ENCODE measurements at places on chromosomes 1 and 21. TPM values are rescaled to one million over a fixed set of nuclear protein-coding genes. Genes with fewer than 3 reads are reported as not detected.

DNA sequence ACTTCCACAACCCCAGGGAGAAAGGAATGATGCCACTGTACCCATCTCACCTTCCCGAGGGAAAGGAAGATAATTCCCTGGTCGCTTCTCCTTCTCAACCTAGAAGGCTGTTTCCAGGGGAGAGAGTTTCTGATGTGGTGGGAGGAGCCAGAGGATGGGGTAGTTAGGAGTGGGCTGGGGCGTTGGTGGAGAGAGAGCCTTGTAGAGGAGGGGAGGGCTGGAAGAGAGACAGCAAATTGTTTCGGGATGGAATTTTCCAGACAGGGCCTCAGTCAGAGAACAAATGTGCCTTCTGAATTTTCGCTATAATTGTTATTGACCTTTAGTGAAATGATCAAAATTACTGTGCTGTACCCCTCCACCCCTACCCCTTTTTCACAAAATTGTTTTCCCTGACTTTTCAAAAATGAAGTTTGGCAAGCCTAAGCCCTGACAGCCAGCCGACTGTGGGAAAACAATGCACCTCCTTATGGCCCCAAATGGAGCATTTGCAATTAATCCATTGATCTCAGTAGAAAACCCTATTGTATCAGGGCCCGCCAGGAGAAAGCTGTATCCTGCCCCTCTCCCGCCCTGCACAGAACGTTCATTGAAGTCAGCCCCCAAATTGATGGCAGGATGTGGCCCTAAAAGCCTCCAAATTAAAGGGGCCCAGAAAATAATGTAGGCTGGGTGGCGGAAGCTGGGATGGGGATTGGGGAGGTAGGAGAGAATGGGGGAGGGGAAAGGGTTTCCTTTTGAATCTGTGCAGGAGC lies 69.1 kb upstream of the JUN start:
- H3K4me1 ChIP-seq = peaks cover 31% of the 10 kb centered on the region
- no peak for DNase-seq
- no peak overlapping the region for H3K4me3 ChIP-seq
- no peak overlapping the region for H3K27ac ChIP-seq

DNA sequence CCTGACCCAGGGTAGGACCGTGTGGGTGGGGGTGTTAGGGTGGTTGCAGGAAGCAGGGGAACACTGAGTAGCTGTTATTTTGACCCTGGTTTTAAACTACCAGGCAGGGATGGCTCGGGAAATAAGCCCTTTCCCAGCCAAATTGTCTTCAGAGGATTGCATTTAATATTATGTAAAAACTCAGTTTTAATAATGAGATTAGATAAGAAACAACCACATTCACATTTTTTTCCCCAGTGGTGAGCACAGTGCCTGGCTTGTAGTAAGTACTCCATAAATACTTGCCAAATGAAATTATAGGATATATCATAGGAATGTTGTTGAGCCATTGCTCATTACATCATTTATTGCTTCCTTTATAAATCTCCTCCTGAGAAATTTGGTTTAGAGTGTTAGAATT lies 3.1 kb upstream of the ACP6 start:
- H3K27me3 ChIP-seq = no peaks in the 10 kb centered on the region
- H3K36me3 ChIP-seq = no peaks in the 10 kb centered on the region

DNA sequence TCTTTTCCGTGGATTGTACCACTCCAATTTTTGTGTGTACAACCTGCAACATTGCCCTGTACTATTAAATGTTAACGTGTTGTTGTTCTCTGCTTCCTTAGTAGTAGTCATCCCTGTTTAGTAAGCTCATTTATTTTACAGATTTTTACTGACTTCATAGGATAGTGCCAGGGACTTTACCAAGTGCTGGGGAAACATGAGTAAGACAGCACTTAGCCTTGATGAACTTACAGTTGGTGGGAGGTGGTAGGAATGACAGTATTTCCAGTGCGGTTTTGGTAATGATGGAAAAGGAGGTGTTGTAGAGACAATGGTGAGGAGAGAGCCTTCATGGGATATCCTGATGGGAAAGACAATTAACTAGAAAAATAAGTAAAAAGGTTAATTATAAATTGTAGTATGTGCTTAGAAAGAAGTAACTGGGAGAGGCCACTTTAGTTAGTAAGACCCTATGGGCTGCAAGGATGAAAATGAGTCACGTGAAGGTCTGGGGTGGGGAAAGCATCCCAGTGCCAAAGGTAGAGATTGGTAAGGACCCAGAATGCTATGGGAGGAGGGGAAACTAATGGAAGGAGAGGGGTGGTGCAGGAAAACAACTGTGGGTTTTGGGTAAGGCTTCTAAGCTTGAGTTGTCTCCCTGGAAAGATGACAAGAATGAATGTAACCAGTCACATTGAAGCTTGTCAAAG lies 1.7 kb downstream of the RLF start:
- H3K4me3 ChIP-seq = peak overlapping the region; percentile 57
- H3K4me1 ChIP-seq = peaks cover 35% of the 10 kb centered on the region
- no peak overlapping the region for H3K27ac ChIP-seq
- no peaks in the 10 kb centered on the region for H3K36me3 ChIP-seq

The MPL gene
- 1.00 TPM for total RNA-seq

The OR10J5 gene
- total RNA-seq = not detected

DNA sequence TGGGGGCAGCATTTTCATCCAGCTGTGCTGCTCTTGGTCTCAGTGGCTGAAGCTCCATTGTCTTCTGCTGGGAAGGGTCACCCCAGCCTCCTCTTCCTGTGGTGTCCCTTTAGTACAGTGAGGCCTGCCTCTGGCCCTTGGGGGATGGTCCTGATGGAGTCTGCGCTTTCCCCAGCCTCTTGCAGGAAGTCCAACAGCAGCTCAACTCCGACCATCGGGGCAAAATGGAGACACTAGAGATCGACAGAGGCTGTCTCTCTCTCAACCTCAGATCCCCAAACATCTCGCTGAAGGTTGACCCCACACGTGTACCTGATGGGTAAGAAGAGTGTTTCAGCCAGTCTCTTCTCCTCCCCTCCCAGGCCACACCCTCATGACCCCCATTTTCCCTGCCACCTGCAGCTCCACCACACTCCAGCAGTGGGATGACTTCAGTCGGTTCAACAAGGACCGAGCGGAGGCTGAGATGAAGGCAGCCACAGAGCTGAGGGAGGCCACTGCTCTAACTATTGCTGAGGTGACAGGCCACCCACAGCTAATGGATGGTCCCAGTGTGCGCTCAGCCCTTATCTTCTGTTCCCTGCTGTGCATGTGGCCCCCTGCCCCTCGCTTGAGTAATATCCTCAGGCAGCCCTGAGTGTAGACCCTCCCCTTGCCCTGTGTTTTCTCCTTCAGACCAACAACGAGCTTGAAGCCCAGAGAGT lies 2.0 kb upstream of the ADPRS start:
- no peak overlapping the region for H3K27ac ChIP-seq
- peaks cover 6% of the 10 kb centered on the region for H3K36me3 ChIP-seq
- H3K27me3 ChIP-seq = no peaks in the 10 kb centered on the region
- peaks cover 31% of the 10 kb centered on the region for H3K4me1 ChIP-seq

GRCh38 chr1:94541246-94542087 lies at the start of gene F3:
Gene F3, minus strand, starts transcription at chr1:94541759. Its CDS starts 123 bp downstream, at chr1:94541636.
- H3K27ac ChIP-seq = peak within 1 kb of the TSS; percentile 96
- H3K4me1 ChIP-seq = peaks cover 3% of the 10 kb centered on the region
- peak within 1 kb of the TSS; percentile 63 for H3K4me3 ChIP-seq
- H3K36me3 ChIP-seq = no peaks in the 10 kb centered on the region

The ALX3 gene
- not detected for total RNA-seq

The HAPLN2 gene
- 0.14 TPM for total RNA-seq

DNA sequence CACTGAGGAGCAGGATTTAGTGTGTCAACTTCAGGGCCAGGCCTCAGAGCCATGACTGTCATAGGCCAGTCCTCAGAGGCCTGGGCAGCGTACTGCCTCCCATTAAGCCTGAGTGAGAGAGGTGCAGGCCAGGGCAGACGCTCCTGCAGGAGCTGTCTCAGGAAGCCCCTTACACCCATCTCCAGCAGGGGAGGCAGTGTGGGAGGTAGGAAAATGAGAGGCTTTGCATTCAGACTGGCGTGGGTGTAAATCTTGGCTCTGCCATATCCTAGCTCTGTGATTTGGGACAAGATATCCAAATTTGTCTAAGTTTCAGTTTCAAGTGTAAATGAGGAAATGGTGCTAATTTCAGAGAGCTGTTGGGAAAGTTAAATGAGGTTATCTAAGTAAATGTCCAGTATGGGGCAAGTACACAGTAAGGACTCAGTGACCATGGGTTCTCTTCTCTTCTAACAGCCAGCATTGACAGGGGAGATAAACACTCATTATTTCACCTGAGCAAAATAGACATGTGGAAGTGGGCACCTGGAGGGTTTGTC lies 184.1 kb downstream of the ZSCAN20 start:
- no peaks in the 10 kb centered on the region for H3K4me1 ChIP-seq
- no peaks in the 10 kb centered on the region for H3K27me3 ChIP-seq
- no peak for DNase-seq
- H3K36me3 ChIP-seq = no peaks in the 10 kb centered on the region
- H3K4me3 ChIP-seq = no peak overlapping the region

DNA sequence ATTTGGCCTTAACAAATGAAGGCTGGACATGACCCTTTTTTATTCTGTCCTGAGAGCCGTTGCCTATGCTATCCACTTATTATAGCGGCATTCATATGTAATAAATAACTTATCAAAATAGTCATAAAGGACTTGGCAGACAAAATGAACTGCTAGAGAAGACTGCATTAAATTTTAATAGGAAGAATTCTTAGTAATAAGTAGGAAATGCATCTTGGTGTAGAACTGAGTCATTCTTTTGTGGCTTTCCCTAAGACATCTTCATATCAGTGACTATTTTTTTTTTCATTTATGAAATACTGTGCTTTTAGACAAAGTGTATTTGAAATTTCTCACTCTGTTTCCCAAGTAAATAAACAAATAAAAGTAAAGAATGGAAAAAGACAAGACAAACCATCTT lies 45.6 kb downstream of the PBX1 start:
- no peaks in the 10 kb centered on the region for H3K36me3 ChIP-seq
- H3K4me3 ChIP-seq = no peak overlapping the region
- DNase-seq = no peak
- peaks cover 31% of the 10 kb centered on the region for H3K4me1 ChIP-seq
- no peaks in the 10 kb centered on the region for H3K27me3 ChIP-seq

DNA sequence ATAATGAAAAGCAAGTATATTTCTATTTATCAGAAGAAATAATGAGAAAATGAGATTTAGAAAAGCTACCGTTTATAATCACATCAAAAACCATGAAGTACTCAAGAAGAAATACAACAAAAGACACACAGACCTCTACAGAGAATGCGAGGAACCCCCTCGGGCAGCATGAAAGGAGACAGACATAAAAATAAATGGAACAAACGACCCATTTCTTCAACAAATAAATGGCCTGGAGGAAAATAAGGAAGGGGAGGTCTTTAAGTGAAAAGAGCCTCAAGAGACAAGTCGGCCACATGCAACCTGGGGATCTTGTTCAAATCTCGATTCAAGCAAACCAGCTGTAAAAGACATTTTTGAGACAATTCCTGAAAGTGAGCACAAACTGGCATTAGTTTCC lies 6.0 kb downstream of the CFAP74 start:
- H3K36me3 ChIP-seq = no peaks in the 10 kb centered on the region
- H3K27me3 ChIP-seq = no peaks in the 10 kb centered on the region
- H3K27ac ChIP-seq = no peak overlapping the region
- DNase-seq = no peak

The CZIB gene
- total RNA-seq = 28.0 TPM

GRCh38 chr1:67566803-67567377 lies 118.1 kb upstream of the GADD45A start:
- no peak overlapping the region for H3K27ac ChIP-seq
- no peaks in the 10 kb centered on the region for H3K36me3 ChIP-seq
- no peaks in the 10 kb centered on the region for H3K27me3 ChIP-seq
- no peak for DNase-seq

GRCh38 chr1:7468248-7468647 lies 302.8 kb upstream of the VAMP3 start:
- H3K4me1 ChIP-seq = peaks cover 8% of the 10 kb centered on the region
- no peaks in the 10 kb centered on the region for H3K27me3 ChIP-seq
- H3K4me3 ChIP-seq = no peak overlapping the region
- DNase-seq = no peak

DNA sequence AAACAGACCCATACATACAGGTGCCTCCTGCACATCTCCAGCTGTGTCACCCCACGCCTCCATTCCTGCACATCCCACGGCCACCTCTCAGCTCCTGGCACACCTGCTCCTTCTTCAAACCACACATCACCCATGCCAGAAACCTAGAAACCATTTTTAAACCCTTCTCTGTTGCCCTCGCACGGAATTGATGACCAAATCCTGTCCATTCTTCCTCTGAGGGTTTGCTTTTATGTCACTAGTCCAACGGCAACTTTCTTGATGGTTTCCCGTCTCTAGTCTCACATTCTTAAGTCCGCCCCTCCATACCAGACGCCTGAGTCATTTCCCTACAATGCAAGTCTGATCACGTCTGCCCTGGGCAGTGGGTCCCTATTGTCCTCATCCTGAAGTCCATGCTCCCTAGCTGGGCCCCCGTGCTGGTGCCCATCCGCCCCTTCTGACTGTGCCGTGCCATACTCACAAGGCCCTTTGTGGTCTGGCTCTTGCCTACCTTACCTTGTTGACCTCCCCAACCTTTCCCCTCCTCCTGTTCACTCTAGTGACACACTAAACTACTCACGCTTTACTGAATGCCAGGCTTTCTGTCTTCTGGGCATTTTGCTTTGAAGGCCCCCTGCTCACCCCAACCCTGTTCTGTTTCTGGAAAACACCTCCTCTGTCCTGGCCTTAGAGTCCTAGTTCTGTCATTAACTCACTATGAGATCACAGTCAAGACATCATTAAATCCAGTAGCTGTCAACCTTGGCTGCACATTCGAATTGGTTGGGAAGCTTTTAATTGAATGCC lies 17.6 kb downstream of the SLC2A1 start:
- H3K36me3 ChIP-seq = no peaks in the 10 kb centered on the region
- H3K27me3 ChIP-seq = no peaks in the 10 kb centered on the region
- H3K4me1 ChIP-seq = peaks cover 79% of the 10 kb centered on the region
- peak; percentile 79 for DNase-seq

DNA sequence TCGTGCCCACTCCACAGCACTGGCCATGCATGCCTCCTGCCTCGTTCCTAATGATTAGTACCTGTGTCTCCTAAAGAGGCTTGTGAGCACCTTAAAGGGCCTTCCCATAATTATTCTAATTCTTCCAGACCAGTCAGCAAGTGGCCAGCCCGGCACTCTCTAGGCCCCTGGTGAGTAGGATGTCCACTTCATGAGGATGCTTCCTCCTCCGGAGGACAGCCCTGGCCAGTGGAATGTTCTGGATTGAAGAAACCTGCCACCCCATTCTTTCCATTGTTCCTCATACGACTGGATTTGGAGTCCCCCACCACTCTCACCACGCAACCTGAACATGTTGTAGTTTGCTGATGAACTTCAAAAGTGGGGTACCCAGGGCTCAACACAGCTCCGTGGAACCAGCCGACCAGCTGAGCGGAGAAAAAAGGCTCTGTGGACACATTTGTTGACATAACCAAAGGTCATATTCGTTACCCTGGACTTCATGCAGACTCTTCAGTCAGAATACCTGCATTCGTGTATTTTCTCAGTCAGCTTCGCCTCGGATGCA lies 46.7 kb upstream of the LBR start:
- no peaks in the 10 kb centered on the region for H3K27me3 ChIP-seq
- no peak overlapping the region for H3K4me3 ChIP-seq
- H3K4me1 ChIP-seq = peaks cover 5% of the 10 kb centered on the region
- peak; percentile 14 for DNase-seq
- H3K36me3 ChIP-seq = no peaks in the 10 kb centered on the region

The RHBG gene
- total RNA-seq = 0.24 TPM

The HCRTR1 gene
- total RNA-seq = not detected

All from upper lobe of left lung (tissue), 6 donors.